ENCODE measurements at places on chromosomes 13 and 19.

DNA sequence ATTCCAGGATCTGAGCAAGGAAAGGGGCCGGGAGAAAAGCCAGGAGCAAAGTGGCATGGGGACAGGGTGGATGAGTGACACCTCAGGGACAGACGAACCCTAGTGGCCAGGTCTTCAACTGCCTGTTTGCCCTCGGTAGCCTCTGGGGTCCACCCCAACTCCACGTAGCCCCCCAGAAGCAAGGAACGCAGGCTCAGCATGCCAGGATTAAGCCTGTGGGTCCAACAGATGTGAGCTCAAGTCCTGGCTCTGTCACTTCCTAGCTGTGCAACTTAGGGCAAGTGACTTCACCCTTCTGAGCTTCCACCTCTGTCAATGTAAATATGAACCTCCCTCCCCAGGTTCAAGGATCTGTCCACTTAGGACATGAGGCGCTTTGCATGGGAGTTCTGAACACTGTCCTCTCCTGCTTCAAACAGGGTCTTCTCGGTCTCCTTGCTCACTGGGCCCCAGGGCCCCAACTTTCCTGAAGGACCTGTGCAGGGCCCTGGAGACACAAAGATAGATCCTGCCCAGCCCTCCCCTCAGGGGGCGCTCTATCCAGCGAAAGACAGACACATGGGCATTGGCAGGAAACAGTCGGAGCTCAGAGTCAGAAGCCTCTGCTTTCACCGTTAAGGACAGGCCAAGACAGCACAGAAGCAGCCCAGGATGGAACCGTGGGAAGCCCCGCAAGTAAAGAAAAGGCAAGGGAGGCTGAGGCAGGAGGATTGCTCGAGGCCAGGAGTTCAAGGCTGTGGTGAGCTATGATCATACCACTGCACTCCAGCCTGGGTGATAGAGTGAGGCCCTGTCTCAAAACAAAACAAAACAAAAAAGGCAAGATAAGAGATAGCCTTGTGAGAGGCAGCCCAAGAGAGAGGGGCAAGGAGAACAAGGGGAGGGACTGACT is 13.2 kb downstream of the SYDE1 start:
- no peak for DNase-seq
- no peaks in the 10 kb centered on the region for H3K36me3 ChIP-seq
- H3K27ac ChIP-seq, result no peak overlapping the region

- DNase-seq, result no peak
- H3K4me1 ChIP-seq, result no peaks in the 10 kb centered on the region
- no peak within 1 kb of the TSS for H3K27ac ChIP-seq
- no peaks in the 10 kb centered on the region for H3K27me3 ChIP-seq
- H3K4me3 ChIP-seq, result no peak within 1 kb of the TSS
These were observed at the start of gene ARL11 for GRCh38 chr13:49627831-49628652. TSS of gene ARL11 (plus strand) at chr13:49628507. CDS start at chr13:49630448, 1,941 bp downstream.

DNA sequence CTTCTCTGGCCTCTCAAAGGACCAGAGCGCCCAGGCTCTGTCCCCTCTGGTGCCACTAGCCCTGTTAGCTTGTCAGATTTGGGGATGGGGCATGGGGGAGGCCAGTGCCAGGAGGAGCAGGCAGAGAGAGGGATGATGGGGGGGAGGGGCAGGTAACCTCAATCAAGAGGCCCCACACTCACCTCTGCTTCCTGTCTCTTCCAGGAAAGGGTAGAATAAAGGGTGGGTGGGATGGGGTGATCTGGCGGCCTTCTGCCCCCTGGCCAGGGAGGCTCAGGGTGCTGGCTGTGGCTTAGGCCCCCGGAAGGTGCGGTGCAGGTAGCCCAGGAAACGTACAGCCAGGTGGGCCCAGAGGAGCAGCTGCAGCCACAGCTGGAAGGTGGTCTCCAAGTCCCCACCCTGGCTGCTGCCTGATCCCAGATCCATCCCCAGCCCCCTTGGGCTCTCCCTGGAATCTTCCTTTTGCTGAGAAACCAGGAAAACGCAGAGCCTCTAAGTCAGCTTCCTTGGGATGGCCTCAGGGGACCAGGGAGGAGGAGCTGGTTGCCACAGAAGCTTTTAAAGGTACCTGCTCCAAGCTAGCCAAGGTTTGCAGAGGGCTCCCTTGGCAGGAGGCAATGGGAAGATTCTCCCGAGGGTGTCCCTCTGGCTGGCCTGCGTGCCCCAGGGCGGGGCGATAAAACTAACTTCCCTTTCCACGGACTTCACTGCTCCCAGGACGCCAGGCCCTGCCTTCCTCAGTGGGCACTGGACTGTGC is 5.3 kb downstream of the PRKACA start:
- peak overlapping the region; percentile 15 for H3K4me3 ChIP-seq
- peaks cover 36% of the 10 kb centered on the region for H3K4me1 ChIP-seq
- peak overlapping the region; percentile 96 for H3K27ac ChIP-seq

DNA sequence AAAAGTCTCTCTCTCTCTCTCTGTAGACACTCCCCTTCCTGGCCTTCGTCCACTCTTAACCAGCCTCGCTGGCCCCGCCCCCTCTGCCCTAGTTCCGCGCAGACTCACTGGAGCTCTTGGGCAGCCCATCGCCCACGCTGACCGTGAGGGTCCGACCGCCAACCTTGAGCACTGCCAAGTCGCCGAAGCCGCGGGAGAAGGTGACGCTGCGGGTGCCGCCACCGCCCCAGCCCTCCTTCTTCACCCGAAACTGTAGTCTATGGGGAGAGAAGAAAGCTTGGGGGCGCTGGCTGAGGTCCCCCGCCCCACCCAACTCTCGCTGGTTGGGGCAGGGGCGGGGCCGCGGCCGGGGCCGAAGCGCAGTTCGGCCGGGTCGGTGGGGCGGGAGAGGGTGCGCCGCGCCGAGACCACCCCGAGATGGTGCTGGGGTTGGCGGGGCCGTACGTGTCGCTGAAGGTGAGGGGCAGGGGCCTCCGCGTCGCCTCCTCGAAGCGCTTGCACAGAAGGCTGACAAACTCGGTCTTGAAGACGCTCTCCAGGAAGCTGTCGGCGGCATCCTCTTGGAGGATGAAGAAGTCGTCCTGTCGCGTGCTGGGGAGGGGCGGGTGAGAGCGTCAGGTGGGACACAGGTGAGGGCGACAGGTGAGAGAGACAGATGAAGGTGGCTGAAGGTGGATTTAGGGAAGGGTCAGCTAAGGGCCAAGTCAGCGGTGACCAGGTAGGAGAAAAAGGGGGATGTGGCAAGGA is 12.6 kb upstream of the ZNF414 start:
- H3K4me3 ChIP-seq, result peak overlapping the region; percentile 67
- peak overlapping the region; percentile 81 for H3K27ac ChIP-seq
- no peaks in the 10 kb centered on the region for H3K36me3 ChIP-seq
- H3K4me1 ChIP-seq, result peaks cover 7% of the 10 kb centered on the region

- H3K4me1 ChIP-seq, result peaks cover 3% of the 10 kb centered on the region
- H3K4me3 ChIP-seq, result peak overlapping the region; percentile 56
These were observed 1.2 kb downstream of the EEF1AKMT1 start for GRCh38 chr13:20772401-20773131.
